Astrocyte (in vitro differentiated cells and primary cell): ENCODE measurements at places on chromosomes 1 and 21. TPM values are rescaled to one million over a fixed set of nuclear protein-coding genes. Genes with fewer than 3 reads are reported as not detected.

DNA sequence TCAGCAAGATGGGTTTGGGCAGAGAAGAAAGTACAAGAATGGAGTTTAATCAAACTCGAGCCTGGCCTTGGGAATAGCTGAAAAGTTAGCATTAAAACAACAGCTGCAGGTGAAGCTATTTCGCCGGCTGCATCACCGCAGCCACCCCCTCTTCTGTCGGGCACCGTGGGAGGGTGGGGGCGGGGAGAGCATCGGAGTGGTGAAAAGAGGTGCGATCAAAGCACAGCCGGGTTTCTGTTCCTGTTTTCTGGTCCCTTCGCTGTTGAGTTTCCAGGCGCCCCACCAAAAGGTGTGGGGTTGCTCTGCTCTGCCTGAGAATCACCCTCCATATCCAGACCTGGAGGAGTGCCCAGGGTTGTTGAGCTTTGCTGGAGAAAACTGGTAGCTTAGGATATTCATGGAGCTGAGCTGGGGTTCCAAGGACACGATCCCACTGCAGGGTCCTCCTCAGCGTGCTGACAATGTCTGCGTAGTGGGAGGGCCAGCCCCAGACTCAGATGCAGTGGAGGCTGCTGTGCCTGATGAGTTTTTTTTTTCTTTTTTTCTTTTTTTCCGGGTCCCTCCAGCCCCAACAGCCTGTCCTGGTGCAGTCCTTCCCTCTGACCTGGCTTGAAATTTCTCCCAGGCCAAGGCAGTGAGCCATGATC is 127.5 kb upstream of the C1orf174 start:
- no peaks in the 10 kb centered on the region for H3K36me3 ChIP-seq
- no peak for DNase-seq
- no peaks in the 10 kb centered on the region for H3K27me3 ChIP-seq
- no peak overlapping the region for H3K27ac ChIP-seq

Gene LCE2C
- not detected in 2 replicates for total RNA-seq

DNA sequence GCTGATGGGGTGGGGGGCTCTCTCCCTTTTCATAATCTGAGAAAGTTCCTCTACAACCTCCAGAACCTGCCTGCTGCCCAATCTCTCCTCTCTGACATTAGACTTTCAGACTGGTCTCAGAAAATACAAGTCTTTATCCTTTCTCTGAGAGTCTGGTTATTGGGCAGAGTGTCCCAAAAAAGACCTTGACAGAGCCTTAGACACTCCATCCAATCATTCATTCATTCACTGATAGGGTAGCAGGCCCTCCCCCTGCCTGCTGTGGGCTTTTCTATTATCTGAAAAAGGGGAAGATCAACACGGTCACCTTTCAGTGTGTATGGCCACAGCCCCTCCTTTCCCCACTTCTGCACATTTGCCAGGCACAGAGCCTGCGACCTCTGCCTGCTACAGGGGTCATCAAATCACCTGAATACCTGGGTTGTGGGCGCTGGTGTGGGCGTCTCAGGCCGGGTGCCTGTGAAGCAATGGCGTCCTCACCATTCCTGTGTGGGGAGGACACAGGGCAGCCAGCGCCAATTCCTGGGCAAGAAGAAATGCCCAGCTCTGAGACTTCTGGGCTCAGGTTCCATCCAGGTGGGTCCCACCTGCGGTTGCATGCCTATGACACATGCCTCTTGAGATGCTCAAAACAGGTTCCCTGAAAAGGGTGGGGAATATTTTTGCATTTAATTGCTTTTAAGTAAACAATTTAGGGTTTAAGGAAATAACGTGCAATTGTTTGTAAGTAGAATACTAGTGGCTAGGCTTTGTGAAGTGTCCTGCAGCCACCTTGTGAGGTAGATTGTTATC is 52.8 kb downstream of the ELK4 start:
- H3K4me1 ChIP-seq, result no peaks in the 10 kb centered on the region
- H3K27me3 ChIP-seq, result peaks cover 30% of the 10 kb centered on the region
- no peak overlapping the region for H3K27ac ChIP-seq
- H3K36me3 ChIP-seq, result no peaks in the 10 kb centered on the region
- H3K4me3 ChIP-seq, result no peak overlapping the region

Gene CYYR1
- 3.3 and 4.7 TPM in 2 replicates for total RNA-seq

Gene TMEM240
- 7.0 and 9.0 TPM in 2 replicates for total RNA-seq

DNA sequence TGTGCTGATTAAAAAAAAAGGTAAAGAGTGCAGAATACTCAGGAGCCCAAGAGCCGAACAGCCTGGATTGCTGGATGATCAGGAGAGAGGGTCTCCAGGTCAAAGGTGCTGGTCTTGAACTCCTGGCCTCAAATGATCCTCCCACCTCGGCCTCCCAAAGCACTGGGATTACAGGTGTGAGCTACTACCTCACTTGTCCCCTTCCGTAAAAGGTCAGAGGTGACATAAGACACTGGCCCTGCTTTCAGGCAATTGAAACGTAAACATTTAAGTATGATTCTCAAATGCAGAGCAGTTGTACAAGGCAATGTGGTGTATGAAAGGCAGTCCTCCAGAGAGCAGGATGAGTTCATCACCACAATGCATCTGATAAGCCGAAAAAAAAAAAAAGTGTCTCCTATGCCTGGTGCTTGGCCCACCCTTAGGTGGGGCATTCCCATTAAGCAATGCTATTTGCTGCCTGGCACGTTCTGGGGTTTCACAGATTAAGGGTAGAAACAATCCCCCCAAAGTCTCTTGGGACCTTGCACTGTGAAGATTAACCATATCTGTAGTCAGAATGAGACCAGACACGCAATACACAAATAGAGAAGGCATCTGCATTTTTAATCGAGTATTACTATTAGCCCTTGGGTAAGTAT is 47.7 kb downstream of the PARP1 start:
- no peaks in the 10 kb centered on the region for H3K4me1 ChIP-seq
- peaks cover 40% of the 10 kb centered on the region for H3K36me3 ChIP-seq
- no peaks in the 10 kb centered on the region for H3K27me3 ChIP-seq

Gene PRDM16
- 0.43 and 1.5 TPM in 2 replicates for total RNA-seq

DNA sequence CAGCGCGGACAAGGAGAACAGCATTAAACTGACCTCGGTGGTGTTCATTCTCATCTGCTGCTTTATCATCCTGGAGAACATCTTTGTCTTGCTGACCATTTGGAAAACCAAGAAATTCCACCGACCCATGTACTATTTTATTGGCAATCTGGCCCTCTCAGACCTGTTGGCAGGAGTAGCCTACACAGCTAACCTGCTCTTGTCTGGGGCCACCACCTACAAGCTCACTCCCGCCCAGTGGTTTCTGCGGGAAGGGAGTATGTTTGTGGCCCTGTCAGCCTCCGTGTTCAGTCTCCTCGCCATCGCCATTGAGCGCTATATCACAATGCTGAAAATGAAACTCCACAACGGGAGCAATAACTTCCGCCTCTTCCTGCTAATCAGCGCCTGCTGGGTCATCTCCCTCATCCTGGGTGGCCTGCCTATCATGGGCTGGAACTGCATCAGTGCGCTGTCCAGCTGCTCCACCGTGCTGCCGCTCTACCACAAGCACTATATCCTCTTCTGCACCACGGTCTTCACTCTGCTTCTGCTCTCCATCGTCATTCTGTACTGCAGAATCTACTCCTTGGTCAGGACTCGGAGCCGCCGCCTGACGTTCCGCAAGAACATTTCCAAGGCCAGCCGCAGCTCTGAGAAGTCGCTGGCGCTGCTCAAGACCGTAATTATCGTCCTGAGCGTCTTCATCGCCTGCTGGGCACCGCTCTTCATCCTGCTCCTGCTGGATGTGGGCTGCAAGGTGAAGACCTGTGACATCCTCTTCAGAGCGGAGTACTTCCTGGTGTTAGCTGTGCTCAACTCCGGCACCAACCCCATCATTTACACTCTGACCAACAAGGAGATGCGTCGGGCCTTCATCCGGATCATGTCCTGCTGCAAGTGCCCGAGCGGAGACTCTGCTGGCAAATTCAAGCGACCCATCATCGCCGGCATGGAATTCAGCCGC is 2.5 kb downstream of the S1PR1 start:
- H3K36me3 ChIP-seq, result no peaks in the 10 kb centered on the region
- no peaks in the 10 kb centered on the region for H3K27me3 ChIP-seq
- DNase-seq, result no peak
- H3K4me3 ChIP-seq, result no peak overlapping the region
- peaks cover 18% of the 10 kb centered on the region for H3K4me1 ChIP-seq

GRCh38 chr1:186374303-186375151 is 526 bp downstream of the TPR start:
- peak overlapping the region; percentile 92 for H3K4me3 ChIP-seq
- H3K36me3 ChIP-seq, result peaks cover 20% of the 10 kb centered on the region
- peaks cover 6% of the 10 kb centered on the region for H3K4me1 ChIP-seq
- H3K27ac ChIP-seq, result peak overlapping the region; percentile 98
- H3K27me3 ChIP-seq, result no peaks in the 10 kb centered on the region

DNA sequence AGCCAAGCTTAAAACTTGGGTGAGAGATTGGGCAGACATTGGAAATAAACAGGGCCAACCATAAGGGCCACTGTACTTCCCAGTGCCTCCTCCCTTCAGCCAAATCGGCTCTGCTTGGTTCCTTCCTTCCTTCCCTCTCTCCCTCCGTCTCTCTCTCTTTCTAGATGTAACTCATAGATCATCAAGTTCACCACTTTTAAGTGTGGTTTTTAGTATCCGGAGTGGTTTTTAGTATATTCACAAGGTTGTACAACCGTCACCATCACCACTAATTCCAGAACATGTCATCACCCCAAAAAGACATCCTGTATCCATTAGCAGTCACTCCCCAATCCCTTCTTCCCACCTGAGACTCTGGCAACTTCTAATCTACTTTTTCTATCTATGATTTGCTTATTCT is 51.0 kb downstream of the MYSM1 start:
- H3K27ac ChIP-seq, result no peak overlapping the region
- no peaks in the 10 kb centered on the region for H3K4me1 ChIP-seq

Gene ADCY10
- total RNA-seq, result 0.07 and 0.27 TPM in 2 replicates

Gene OR11L1
- total RNA-seq, result not detected in 2 replicates

DNA sequence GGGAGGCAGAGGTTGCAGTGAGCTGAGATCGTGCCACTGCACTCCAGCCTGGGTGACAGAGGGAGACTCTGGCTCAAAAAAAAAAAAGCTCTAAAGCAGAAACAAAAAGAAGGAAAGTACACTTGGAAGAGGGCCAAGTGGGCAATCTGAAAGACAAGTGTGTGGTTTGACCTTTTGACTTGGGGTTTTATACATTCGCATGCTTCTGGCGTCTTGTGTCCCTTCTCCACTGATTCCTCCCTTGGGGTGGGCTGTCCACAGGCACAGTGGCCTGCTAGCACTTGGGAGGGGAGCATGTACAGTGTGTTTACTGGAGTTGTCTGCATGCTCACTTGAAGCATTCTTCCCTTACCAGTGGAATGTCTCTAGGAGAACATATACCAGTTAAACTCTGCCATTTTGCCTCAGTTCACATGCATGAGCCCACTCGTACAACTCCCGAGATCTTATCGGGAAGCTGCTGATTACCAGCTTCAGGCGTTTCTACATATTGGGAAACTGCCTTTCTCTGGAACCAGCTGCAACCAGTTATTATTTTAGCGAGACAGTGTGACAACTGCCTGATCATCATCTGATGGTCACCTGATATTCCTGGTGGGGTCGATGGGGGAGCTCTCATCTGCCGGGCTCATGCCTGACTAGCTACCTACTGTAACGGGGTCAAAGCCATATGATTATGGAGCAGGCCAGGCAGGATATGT is 113.5 kb upstream of the ZNF678 start:
- H3K36me3 ChIP-seq, result no peaks in the 10 kb centered on the region
- H3K27me3 ChIP-seq, result peaks cover 16% of the 10 kb centered on the region
- no peak overlapping the region for H3K4me3 ChIP-seq
- H3K4me1 ChIP-seq, result no peaks in the 10 kb centered on the region
- DNase-seq, result no peak
- H3K27ac ChIP-seq, result no peak overlapping the region

Gene RSRP1
- total RNA-seq, result 78.0 and 88.3 TPM in 2 replicates

GRCh38 chr1:221865808-221866207 is 123.9 kb upstream of the DUSP10 start:
- H3K27me3 ChIP-seq, result no peaks in the 10 kb centered on the region
- H3K27ac ChIP-seq, result no peak overlapping the region
- H3K4me3 ChIP-seq, result no peak overlapping the region
- no peaks in the 10 kb centered on the region for H3K36me3 ChIP-seq
- DNase-seq, result peak; percentile 76
- H3K4me1 ChIP-seq, result peaks cover 22% of the 10 kb centered on the region

DNA sequence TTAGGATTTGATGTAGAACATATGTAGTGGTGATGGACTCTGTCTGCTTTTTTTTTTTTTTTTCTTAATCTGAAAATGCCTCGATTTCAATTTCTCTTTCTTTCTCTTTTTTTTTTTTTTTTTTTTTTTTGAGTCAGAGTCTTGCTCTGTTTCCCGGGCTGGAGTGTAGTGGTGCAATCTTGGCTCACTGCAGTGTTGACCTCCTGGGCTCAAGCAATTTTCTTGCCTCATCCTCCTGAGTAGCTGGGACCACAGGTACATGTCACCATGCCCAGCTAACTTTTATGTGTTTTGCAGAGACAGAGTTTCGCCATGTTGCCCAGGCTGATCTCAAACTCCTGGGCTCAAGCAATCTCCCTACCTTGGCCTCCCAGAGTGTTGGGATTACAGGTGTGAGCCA is 17.4 kb downstream of the MAST2 start:
- H3K4me1 ChIP-seq, result peaks cover 1% of the 10 kb centered on the region
- no peak overlapping the region for H3K27ac ChIP-seq
- no peak for DNase-seq
- no peaks in the 10 kb centered on the region for H3K36me3 ChIP-seq
- H3K27me3 ChIP-seq, result no peaks in the 10 kb centered on the region

DNA sequence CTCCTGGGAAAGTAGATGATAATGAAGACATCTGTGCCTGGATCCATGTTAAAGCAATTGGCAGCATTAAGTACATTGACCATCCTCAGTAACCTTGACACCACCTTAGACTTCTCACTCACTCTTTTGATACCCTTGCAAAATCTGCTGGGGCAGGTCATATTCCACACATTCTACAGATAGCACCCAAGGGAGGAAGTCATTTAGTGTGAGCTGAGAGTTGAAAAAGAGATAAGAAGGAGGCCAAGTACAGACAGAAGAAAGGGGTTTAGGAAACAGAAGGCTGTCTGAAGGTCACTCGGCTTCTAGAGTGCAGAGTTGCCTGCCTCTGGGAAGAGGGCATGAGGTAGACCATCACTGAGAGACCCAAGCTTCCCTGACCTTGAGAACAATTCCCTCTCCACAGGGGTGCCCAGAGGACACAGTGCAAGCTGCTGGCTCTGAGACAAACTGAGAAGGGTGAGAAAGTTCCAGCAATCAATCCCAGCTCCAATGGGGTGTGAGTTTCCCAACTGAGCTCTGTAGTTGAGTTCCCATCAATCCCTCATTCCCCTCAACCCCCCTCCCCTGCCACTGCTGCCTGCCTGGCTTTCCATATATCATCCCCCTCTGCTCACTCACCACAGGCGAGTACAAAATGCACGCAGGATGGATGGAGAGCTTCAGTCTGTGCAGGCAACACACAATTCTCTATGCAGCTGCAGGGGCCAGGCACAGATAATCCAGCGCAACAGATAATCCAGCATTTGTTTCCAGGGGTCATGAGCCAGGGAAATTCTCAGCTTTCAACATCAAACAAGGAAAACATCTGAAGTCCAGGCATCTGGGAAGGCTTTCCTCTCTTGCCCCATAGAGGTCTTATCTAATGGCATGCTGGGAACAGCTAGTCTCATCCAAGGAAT is 7.4 kb upstream of the MOB3C start:
- H3K4me1 ChIP-seq, result no peaks in the 10 kb centered on the region
- no peaks in the 10 kb centered on the region for H3K36me3 ChIP-seq
- H3K27ac ChIP-seq, result no peak overlapping the region

Gene KCNT2
- total RNA-seq, result 4.8 and 5.9 TPM in 2 replicates

Gene ALG14
- 6.9 and 8.1 TPM in 2 replicates for total RNA-seq

GRCh38 chr1:20588634-20589225 is at the start of gene CDA:
Gene CDA (plus strand): TSS chr1:20589097. CDS start chr1:20589130, 33 bp downstream.
- no peak within 1 kb of the TSS for H3K27ac ChIP-seq
- peaks cover 3% of the 10 kb centered on the region for H3K27me3 ChIP-seq
- no peaks in the 10 kb centered on the region for H3K36me3 ChIP-seq
- peaks cover 11% of the 10 kb centered on the region for H3K4me1 ChIP-seq
